ENCODE measurements at places on chromosomes 16 and 17. TPM values are rescaled to one million over a fixed set of nuclear protein-coding genes. Genes with fewer than 3 reads are reported as not detected.

The MTSS2 gene
- 1.6 TPM for total RNA-seq

The ATP2C2 gene
- not detected for total RNA-seq

The CISD3 gene
- 58.6 TPM for total RNA-seq

The C1QTNF8 gene
- total RNA-seq = not detected

The TEDC2 gene
- 21.0 TPM for total RNA-seq

The NPIPB13 gene
- 11.3 TPM for total RNA-seq

The RPRML gene
- not detected for total RNA-seq

The CIITA gene
- 1.4 TPM for total RNA-seq

The NUDT16L1 gene
- total RNA-seq = 16.4 TPM

The NOTUM gene
- total RNA-seq = 0.87 TPM

The P2RX1 gene
- total RNA-seq = 0.72 TPM

The CDH13 gene
- total RNA-seq = not detected

The ST3GAL2 gene
- 14.8 TPM for total RNA-seq
